ENCODE measurements at places on chromosomes 7 and 10.

- DNase-seq: no peak
Observed at GRCh38 chr7:108189733-108190388, 59.7 kb upstream of the LAMB4 start.

- no peak for DNase-seq
Observed at GRCh38 chr7:102407910-102408309, 11.7 kb downstream of the PRKRIP1 start.

- DNase-seq: no peak
Observed at GRCh38 chr7:113582471-113582870, 336.3 kb downstream of the PPP1R3A start.

DNA sequence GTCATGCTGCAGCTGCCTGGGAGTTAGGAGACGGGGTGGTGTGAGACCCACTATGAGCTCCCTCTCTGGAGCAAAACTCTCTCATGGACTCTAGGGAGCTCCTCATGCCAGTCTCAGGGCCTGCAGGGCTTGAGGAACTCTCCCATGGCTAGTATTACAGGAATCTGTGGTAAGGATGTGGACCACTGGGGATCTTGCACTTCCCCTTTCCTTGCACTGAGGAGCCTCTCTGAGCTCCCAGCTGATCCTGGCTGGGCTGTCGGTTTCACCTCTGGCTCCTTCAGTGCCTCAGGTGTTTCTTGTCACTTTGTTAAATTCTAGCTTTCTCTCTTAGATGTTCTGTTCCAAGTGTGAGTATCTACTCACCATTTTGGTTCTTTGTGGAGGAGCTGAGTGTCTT lies 71.6 kb upstream of the IMMP2L start:
- DNase-seq: no peak

GRCh38 chr10:47034441-47035051 lies 123.3 kb downstream of the PTPN20 start:
- DNase-seq: peak; percentile 62

DNA sequence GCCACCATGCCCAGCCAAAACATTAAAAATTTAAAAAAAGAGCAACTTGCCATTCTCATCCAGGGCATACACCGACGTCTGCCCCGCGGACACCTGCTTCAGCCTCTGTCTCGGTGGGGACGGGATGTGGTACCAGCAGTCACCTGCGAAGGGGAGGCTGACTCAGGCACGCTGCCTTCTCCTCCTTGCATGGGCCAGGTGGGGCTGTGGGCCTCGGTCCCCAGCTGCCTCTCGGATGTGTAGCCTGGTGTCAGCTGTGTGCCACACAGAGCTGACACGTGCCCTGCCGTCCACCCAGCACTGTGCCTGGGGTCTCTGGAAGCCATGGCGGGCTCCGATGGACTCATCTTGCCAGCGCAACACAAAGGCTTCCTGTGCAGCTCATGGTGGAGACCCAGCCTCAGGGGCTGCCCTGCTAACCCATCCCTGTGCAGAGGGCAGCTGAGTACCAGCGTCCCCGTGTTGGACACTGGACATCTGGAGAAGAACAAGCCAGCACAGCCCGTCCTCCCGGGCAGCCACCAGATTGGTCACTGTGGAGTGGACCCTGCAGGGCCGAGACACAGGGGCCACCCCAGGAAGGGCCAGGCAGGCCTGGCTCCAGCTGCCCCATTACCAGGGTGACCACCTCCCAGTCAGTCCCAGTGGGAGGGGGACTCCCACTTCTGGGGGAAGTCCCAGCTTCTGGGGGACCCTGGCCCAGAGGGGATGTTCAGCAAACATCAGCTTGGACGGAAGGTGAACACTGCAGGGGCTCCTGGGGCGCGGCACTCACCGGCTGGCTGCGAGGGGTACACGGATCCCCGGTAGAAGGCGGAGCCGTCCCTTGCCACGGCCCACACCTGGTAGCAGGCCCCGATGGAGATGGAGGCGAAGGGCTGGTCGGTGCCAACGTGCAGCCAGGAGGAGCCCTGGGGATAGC lies 10.6 kb downstream of the BHLHA15 start:
- DNase-seq: no peak

GRCh38 chr7:95686109-95686508 lies 86.2 kb upstream of the DYNC1I1 start:
- no peak for DNase-seq

DNA sequence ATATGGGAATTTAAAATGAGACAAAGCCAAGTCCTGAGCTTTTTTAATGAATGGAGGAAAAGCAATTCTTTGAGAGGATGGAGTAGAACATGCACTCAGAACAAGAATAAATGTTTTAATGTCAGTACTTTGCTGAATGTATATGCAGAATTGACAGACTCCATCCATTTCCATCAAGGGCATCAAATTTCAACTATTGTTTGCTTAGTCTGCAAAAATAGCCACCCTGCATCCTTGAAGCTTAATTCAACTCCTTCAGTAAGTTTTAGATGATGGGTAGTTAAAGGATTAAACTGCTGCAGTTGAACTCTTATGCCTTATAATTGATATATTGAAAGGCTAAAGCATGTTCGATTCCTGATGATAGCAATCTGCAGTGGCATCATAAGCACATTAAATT lies 99.7 kb upstream of the IFRD1 start:
- no peak for DNase-seq
